ENCODE measurements at places on chromosomes 5 and 9. TPM values are rescaled to one million over a fixed set of nuclear protein-coding genes. Genes with fewer than 3 reads are reported as not detected.

Gene KCNMB1
- 38.0 TPM for total RNA-seq

Gene KCNN2
- total RNA-seq = 2.8 TPM

Gene F2RL2
- 6.0 TPM for total RNA-seq

Gene C5orf34
- total RNA-seq = 1.2 TPM

Gene LHX3
- total RNA-seq = not detected

Gene TMOD1
- total RNA-seq = 78.9 TPM

Gene FYB1
- 3.9 TPM for total RNA-seq

Gene FST
- 10.1 TPM for total RNA-seq

Gene GABRA6
- 0.23 TPM for total RNA-seq

Gene WHRN
- 12.9 TPM for total RNA-seq

Gene ARL15
- 24.0 TPM for total RNA-seq

Gene FANCG
- total RNA-seq = 7.2 TPM

Gene MEF2C
- 23.1 TPM for total RNA-seq

Gene ZNF367
- 1.4 TPM for total RNA-seq

Gene PCDHA5
- 0.31 TPM for total RNA-seq

Gene LMX1B
- total RNA-seq = 0.13 TPM

Gene COL23A1
- 4.6 TPM for total RNA-seq

Gene GMCL2
- total RNA-seq = not detected

Gene SARDH
- 1.2 TPM for total RNA-seq

Gene PCDHGB3
- total RNA-seq = 10.0 TPM

Gene C5orf22
- 19.9 TPM for total RNA-seq

Gene PCDHGA3
- 2.5 TPM for total RNA-seq

Gene FOXD1
- 9.6 TPM for total RNA-seq

Gene GLDC
- total RNA-seq = 0.62 TPM

Gene NR6A1
- 0.40 TPM for total RNA-seq

Gene CHMP5
- total RNA-seq = 46.6 TPM

Gene CCDC127
- total RNA-seq = 9.0 TPM

Gene NEURL1B
- 59.9 TPM for total RNA-seq

Gene IFNA13
- total RNA-seq = not detected

Gene NTMT1
- 24.0 TPM for total RNA-seq

Gene SLC45A2
- 0.15 TPM for total RNA-seq

Gene BTNL8
- 1.1 TPM for total RNA-seq

Gene STPG3
- total RNA-seq = not detected

Gene ORM2
- not detected for total RNA-seq

Gene GCNT4
- 4.0 TPM for total RNA-seq

Gene PCDHA9
- total RNA-seq = not detected

Gene BTNL9
- 7.5 TPM for total RNA-seq

Gene CNTNAP3B
- 57.7 TPM for total RNA-seq

Gene FAM81B
- total RNA-seq = not detected

Gene TTC23L
- total RNA-seq = not detected

Gene GDA
- not detected for total RNA-seq

Gene PCDHGC3
- 60.2 TPM for total RNA-seq

Gene TEK
- total RNA-seq = 4.4 TPM
